IMR-90 (cell line): ENCODE measurements at places on chromosomes 7 and 10.

GRCh38 chr7:29272057-29272456, 77.5 kb downstream of the CHN2 start:
- no peak for DNase-seq

DNA sequence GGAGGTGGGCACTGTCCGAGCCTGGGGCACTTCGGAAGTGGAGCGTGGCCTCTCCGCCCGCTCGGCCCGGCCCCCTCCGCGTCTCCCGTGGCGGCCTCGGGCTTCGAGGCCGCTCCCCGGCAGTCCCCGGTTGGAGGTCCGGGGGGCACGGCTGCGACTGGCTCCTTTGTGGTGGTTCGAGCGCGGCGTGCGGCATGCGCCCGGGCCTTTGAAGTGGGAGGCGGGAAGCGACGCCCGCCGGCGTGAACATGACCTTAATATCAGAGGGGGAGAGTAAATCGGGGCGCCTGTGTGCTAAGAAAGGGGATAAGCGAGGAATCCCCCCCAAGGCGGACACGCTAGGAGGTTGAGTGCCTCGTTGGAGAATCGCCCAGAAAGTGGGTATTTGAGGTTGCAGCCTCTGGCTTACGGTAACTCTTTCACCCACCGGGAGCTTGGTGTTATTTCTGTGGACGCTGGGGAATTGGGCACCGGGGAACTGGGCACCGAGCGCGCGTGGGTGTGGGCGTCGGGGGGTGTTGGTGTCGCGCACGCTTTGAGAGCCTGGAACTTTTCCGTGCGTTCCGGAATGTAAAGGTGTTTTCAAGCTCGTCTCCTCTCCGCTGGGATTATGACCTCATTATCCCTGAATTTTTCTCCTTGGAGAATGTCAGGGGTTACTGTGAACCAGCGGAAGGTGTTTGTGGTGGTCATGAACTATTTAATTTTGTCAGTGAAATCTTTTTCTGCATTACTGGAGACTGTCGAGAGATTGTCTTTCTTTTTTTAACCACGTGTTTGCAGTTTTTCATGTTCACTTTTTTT, 660 bp downstream of the SUV39H2 start:
- DNase-seq, result no peak

DNA sequence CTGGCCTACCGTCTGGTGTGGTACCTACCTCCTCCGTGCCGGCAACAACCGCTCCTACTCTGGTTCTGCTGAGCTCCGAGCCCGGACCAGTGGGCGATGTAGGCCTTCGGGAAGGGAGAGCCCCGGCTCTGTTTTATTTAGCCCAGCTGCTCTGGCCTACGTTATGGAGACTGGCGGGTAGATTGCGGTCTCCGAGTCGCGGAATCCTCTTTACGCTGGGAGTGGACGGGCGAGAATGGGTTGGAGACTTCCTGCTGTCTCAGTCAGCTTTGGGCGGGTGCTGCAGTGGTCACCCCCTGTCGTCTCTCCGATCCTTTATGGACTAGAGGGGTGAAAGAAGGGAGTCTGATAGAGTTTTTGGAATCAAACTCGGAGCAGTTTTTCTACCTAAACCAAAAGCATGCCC, 406 bp downstream of the CBLL1 start:
- no peak for DNase-seq

GRCh38 chr10:36110097-36110496, 468.0 kb upstream of the FZD8 start:
- DNase-seq, result no peak

DNA sequence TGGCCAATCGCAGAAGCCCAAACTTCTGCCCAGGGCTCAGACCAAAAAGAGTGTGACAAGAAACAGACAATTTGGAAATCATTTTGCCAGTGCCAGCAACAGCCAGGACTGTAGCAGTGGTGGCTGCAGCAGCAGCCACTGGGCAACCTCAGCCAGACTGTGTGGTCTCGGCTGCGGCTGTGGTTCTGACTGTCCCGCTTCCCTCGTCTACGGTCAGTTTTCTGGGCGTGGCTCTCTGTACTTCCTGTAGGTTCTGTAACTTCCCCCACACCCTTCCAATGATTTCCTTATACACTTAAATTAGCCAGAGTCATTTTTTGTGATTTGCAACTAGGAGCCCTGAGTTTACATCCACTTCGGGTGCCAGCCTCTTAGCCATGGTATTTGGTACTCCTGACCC, 39.9 kb downstream of the CYTH3 start:
- DNase-seq, result no peak

GRCh38 chr10:60759181-60759580, 19.1 kb upstream of the CDK1 start:
- no peak for DNase-seq

DNA sequence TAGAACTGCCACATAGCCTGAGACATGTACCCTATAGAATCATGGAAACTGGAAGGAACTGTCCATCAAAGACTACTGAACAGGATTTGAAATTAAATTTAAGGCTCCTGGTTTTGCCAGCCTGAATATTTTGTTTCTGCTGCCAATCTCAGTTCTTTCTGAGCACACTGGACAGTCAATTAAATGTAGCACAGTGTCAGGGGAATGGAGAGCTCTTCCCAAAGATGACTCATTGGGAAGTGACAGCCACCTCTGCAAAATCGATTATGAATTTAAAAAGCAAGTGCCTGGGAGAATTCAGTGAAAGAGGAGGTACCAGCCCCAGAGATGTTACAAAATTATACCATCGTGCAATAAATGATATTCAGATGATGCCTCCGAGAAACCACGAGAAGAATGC, 47.8 kb downstream of the CPXM2 start:
- DNase-seq, result no peak

- no peak for DNase-seq
These were observed 108.9 kb downstream of the ITGB8 start for GRCh38 chr7:20439416-20440185.
